ENCODE measurements at places on chromosomes 7 and 10.

GRCh38 chr7:102147008-102147407 lies 139.7 kb upstream of the SH2B2 start:
- DNase-seq: no peak

DNA sequence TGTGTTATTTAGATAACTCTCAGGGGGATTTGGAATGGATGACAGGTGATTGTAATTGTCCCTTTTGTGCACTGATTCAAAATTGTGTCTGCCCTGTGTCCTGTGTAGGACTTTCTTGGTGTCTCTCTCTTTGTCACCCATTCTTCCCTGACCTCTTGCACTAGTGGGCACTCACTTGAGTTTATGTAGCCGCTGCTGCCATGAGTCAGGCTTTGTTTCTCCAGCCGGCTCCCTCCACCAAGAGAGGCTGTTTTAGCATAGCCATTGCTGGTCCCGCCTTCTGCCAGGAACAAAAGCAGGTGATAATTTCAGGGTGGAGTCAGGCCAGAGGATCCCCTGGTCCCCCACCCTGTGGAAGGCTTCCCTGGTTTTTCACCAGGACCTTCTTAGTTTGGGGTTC lies 8.4 kb downstream of the COL17A1 start:
- no peak for DNase-seq

DNA sequence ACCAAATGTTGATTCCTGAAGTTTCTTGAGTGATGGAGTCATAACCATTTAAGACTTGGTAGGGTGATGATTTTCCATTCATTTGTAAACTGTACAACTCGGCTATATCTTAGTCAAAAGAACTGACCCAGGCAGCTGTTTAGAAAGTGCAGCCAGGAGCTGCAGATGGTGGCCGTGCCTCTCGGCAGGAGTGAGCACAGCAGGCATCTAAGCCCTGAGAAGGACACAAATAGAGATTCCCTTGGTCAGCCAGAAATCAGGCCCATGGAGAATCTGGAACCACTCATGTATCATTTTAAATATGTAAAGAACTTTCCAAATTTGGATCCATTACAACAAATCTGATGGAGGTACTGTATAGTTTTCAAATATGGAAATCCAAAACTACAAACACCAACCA lies 177.0 kb upstream of the AKR1E2 start:
- no peak for DNase-seq

GRCh38 chr7:46356371-46356770 lies 435.3 kb upstream of the IGFBP3 start:
- DNase-seq: no peak

GRCh38 chr10:52481986-52482555 lies 168.0 kb downstream of the DKK1 start:
- no peak for DNase-seq

DNA sequence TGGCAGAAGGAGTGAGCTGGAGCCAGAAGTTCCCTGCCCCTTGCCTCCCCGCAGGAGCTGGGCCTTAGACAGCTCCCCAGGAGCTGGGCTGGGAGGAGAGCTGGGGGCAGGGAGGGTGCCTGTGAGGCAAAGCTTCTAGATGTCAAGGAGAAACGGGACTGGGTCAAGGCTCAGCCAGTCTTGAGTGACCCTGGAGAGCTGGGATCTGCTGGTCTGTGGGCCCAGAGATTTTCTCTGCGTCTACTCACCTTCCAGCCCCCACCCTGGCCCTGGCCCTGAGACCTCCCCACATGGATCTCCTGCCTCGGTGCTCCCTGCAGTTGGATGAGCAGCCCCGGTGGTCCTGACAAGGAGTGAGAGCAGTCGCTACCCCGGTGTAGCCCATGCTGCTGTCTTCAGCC lies 20.3 kb upstream of the SHH start:
- DNase-seq: no peak

GRCh38 chr10:5071411-5072198 lies 22.6 kb upstream of the AKR1C3 start:
- DNase-seq: no peak

DNA sequence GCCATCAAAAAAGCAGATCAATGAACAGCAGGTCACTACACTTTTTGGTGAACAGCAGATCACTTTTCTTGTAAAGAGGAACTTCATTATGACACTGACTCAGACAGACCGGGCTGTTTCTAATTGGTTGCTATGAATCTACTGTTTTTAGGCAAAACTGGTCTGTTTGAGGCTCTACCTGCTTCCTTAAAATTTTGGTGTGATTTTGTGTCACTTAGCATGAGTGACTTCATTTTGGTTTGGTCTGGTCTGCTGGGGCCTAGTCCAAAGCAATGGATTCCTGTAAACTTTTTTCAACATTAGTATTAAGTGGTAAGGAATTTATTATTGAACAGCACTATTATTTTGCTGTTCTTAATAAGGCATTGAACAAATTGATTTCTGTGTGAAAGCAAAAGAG lies 41.8 kb upstream of the C10orf71 start:
- no peak for DNase-seq

DNA sequence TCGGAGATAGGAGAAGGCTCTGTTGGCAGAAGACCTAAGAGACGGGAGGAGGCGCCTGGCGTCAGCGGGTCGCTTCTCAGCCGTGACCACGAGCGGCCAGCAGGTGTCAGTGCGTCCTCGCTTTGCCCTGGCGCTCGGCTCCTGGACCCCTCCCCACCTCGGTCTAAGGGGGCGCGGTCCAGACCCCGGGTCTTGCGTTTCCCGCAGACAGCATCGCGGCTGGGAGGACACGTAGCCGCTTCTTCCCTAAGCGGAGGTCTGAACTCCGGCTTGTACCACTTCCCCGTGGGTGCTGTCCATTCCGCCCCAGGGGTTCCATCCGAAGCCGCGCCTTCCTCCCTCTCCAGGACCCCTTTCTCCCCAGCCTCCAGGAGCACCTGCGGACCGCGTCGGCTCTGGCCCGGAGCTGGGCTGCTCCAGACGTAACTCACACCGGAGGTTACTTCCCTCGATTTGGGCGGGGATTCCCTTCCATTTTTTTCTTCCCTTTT lies 593 bp upstream of the ADRA2A start:
- DNase-seq: peak; percentile 78

DNA sequence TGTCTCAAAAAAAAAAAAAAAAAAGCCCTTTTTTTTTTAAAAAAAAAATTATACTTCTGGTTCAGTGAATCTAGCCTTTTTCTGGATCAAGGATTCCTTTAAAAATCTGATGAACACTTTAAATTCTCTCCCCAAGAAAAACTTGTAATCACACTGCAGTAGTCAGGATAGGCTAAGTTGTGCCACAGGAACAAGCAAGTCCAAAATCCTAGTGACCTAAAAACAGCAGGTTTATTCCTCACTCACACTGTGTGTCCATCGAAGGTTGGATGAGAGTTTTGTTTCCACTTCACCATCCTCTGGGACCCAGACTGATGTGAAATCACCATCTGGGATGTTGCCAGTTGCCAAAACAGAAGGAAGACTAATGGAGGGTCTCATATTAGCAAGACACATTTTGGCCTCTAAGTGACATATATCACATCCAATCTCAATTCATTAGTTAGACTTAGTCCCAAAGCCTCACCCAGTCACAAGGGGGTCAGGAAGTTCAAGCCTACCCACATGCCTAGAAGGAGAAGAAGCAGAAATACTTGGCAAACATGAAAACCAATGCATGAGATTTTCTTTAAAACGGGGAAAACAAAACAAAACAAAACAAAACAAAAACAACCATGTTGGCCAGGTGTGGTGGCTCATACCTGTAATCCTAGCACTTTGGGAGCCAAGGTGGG lies 32.7 kb downstream of the CYP17A1 start:
- DNase-seq: no peak

DNA sequence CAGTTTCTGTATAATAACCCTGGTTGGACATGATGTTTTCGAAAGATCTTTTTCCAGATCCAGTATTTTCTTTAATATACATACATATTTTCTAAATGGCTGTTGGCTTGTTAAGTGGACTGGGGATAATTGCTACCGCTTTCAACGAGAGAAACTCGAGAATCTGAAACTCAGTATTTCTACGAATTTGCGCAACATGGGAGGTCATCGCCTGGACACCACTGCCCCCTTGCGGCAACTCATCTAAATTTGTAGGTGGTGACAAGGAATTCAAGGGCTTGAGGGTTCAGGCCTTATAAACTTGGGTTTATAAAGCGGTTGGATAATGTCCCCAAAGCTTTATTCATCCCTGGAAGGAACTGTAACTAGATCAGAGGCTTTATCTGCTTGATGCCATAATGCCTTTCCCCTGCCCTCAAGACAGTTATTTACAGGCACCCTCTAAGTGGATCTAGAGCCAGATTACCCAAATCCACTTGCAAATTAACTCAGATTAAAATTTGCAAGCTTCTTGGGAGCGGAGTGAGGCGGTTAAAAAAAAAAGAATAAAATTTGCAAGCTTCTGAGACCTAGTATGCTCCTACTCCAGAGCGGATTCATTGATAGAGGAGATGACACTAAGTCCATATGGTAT lies 21.3 kb upstream of the KCNK18 start:
- peak; percentile 85 for DNase-seq

GRCh38 chr7:83629117-83629880 lies 19.6 kb downstream of the SEMA3E start:
- no peak for DNase-seq

DNA sequence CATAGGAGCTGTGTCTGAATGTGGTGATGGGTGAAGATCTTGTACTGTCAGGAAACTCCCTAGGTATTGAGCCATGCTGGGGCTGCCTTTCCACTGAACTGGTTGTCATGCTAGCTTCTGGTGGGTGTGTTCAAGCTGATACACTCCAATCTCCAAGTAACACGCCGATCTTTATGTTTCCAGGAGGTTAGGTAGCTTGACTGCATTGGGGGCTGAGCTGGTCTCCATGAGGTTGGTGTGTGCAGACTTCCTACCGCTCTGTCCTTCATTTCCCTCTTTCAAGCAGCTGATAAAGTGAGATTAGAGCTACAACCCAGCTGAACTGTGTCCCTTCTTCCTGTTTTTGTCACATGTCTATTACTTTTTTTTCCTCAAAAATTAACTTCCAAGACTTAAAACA lies 265.5 kb downstream of the ANKRD30A start:
- no peak for DNase-seq

DNA sequence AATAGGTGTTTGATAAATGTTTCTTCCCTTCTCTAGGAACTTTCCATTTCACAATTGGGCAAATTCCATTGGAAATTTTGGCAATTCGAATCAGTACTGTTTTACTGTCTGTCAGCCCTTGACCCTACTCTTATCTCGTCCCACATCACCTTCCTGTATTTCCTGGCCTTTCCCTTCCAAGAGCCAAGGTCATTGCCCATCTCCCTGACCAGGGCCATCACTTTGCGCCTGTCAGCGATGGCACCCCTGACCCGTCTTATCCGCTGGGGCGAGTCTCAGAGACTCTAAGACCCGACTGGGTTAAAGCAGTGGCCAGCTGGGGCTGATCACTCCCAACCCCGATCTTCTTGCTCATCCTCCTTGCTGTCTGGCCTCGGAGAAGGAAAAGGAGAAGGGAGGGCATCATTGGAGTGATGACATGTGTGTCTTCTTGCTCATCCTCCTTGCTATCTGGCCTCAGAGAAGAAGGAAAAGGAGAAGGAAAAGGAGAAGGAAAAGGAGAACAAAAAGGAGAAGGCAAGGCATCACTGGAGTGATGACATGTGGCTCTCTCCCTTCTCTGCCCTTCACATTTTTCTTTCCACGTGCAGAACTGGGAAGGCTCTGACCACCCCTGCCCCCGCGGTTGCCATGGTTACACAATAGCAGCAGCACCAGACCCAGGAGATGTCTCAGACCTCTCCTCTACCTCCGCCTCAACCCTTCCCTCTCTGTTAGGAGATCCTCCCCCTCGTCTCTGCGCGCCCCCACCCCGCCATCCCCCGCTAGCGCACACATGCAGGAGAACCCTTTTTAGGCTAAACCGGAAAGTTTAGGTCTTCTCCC lies 2.0 kb downstream of the SEMA3D start:
- DNase-seq: peak; percentile 37

DNA sequence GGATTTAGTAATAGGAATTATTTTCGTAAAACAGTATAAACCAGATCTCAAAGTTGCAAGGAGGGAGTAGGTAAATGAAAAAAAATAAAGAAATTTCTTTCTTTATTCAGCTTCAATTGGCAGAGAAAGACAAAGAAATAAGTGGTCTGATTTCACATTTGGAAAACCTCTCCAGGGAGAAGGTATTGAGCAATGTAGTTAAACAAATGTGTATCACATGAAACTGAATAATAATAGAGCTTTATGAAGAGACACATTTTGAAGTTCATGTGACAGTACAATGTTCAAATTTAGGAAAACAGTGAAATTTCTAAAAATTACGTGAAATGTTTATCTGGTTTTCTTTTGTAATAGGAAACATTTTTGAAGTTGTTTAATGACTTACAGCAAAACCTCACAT lies 63.0 kb downstream of the TAX1BP1 start:
- no peak for DNase-seq

GRCh38 chr7:53672681-53673080 lies 637.2 kb downstream of the POM121L12 start:
- DNase-seq: no peak

DNA sequence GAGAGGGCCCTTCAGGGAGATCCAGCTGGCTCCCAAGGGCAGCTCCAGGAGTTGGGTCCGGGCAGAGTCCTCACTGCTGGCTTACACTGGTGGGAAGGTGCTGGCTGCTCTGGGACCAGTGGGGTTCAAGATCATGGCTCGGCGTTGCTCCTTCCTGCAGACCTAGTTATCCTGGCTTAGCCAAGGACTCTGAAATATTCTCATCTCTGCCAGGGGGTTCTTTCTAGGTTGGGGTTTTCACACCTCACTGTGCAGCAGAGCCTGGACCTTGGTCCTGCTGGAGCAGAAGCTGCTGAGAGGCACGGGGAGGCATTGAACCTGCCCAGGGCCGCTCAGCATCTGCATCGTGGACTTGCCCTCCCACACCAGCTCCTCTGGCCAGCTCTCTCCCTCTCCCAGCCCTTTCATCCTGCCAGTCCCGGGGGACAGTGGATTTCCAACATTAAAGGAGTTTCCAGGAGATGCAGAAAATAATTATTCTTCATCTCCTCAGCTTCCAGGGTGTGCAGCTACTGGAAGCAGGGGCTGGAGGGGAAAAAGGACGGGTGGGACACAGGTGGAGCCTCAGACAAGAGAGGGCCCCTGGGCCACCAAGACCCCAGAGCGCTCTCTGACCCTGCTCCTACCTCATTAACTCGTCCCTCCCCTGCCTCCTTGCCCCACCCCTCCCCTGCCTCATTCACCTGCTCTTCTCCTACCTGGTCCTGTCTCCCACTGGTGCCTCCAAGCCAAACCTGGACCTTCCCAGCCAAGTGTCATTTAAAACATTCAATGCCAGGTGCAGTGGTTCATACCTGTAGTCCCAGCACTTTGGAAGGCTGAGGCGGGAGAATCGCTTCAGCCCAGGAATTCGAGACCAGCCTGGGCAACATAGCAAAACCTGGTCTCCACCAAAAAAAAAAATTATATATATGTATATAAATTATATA lies 42.5 kb downstream of the JAKMIP3 start:
- no peak for DNase-seq

- no peak for DNase-seq
Measured at GRCh38 chr10:124303662-124304418, 114.9 kb downstream of the OAT start.

- no peak for DNase-seq
Measured at GRCh38 chr10:81008726-81009125, 471.0 kb downstream of the SH2D4B start.

- no peak for DNase-seq
Measured at GRCh38 chr7:5492020-5492635, 68.5 kb upstream of the TNRC18 start.
